ENCODE measurements at places on chromosomes 16 and 17.

GRCh38 chr16:66020642-66021041 lies 345.8 kb upstream of the CDH5 start:
- no peak for DNase-seq

- DNase-seq: no peak
These were observed 5.0 kb downstream of the ICAM2 start for GRCh38 chr17:64015447-64015846.

GRCh38 chr16:68238029-68238345 lies 2.1 kb upstream of the ESRP2 start:
- DNase-seq: no peak

GRCh38 chr17:42924891-42925290 lies 24.3 kb downstream of the G6PC1 start:
- no peak for DNase-seq

DNA sequence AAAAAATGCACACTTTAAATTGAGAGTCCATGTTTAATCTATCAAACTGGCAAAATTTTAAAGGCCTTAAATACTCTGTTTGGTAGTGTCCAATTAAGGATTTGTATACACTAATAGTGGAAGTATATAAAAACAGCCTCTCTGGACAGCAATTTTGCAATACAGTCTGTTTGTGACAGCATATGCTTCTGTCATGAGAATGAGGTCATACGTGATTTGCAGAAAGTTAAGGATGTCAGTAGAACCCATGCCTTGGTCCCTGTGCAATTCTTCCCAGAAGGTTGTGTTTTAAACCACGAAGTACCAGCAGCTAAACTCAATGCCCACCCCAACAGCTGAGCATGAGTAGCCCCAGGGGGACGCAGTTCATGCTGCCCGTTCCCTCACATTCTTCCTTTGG lies 78.4 kb downstream of the AIPL1 start:
- DNase-seq: no peak

DNA sequence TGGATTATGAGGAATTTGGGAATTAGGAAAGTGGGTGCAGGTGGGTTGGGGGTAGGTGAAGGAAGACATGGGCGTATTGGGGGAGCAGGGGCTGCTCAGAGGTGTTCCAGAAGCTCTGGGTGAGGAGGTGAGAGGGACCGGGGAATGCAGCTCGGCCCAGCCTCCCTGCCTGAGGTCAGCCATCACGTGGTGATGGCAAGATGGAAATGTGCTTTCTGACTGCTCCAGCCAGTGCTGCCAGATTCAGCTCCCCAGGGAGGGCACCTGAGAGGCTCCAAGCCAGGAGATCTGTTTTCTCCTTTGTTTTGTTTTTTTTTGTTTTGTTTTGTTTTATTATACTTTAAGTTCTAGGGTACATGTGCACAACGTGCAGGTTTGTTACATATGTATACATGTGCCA lies 35.2 kb upstream of the STH start:
- DNase-seq: no peak

DNA sequence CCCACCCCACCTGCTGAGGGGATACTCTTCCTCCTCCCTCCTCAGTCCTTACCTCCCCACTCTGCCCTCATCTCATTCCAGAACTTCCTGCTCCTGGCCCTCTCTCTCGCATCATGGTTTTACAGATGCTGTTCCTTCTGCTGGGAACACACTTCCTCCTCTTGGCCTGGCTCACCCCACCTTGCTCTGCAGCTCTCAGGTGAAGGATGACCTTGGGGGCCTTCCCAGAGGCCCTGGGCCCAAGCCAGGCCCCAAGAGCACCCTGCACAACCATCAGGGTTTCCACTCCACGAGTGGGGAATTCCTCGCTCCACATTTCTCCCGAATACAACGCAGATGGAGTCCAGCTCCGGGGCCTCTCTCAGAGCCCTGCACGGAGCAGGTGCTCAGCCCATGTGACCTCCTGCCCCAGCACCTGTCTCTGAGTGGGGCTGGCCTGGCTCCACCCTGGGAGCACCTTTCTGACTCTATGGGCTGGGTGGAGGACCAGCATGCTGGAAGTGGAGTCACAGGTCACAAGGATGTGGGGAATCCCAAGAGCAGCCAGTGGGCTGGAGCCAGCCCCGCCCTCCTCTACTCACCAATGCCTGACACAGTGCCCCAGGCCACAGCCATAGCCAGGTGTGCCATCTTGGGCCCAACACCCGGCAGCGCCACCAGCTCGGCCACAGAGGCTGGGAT lies 4.5 kb downstream of the NTHL1 start:
- DNase-seq: peak; percentile 39

GRCh38 chr16:67562526-67562917 lies at the start of gene CTCF:
Gene CTCF (plus strand): TSS chr16:67562526. CDS start chr16:67610833, 48,307 bp downstream.
- peak; percentile 73 for DNase-seq

GRCh38 chr17:55666806-55667205 lies 55.9 kb downstream of the TMEM100 start:
- DNase-seq: no peak

- DNase-seq: no peak
These were observed 68.8 kb downstream of the LMF1 start for GRCh38 chr16:901715-902601.

GRCh38 chr16:80940069-80940856 lies 66.4 kb downstream of the CMC2 start:
- DNase-seq: no peak

GRCh38 chr17:81083125-81083765 lies 48.3 kb downstream of the BAIAP2 start:
- no peak for DNase-seq

DNA sequence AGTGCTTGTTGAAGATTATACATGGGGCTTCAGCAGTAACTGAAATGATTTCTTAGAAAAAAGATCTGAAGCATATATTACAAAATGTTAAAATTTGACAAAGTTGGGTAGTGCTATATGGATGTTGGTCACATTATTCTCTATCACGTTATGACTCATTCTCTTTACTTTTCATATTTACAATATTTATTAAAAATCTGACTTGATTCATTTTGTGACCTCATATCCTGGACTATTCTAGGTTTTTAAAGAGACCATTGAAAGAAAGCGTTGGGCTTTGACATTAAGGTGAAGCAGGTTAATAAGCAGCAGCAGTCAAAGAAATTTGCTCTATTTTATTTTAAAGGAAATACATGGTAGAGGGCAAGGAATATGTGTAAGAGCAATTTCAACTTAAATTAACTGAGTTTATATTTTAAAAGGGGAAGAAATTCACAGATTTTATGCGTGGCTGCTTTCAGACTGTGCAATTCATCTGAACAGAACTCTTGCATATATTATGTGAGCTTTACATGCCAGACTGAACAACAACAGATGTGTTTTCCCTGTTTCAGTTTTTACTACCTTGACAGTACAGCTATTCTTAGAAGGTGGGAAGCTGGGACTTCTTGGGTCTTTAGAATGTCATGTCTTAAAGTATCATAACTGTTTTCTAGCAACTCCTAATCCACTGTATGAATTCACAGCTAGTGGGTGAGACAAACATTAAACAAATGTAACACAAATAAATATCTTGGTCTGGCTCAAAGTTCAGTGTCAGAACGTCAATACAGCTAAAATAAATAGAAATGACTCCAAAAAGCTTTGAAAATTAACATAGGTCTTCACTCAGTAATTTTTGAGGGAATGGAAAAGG lies 10.4 kb upstream of the FAM20A start:
- no peak for DNase-seq

DNA sequence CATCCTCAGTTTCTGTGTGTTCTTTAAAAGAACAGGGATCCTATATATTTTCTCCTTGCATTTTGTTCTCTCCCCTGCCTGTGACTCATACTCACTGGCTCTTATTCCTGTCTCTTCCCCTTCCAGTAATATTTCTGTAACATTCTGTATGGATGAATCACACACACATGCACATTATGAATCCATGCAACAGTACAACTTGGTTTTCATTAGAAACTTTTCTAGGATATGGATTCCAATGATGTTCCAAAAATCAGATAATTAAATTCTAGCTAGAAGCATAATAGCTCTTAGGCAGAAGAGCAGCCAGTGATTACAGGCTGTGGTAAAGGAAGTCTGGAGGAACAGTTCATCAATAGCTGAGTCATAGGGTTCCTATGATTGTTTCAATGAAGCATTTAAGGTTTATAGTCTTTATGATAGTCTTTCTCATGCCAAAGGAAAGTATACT lies 119.6 kb upstream of the PMFBP1 start:
- DNase-seq: no peak

GRCh38 chr16:19281246-19281645 lies 4.3 kb upstream of the CLEC19A start:
- peak; percentile 29 for DNase-seq

GRCh38 chr16:11752856-11753255 lies 10.2 kb upstream of the TXNDC11 start:
- DNase-seq: no peak

GRCh38 chr17:45791041-45791582 lies 7.0 kb downstream of the CRHR1 start:
- DNase-seq: no peak

GRCh38 chr16:71698491-71698890 lies 26.0 kb downstream of the PHLPP2 start:
- no peak for DNase-seq

GRCh38 chr17:28552176-28552999 lies at the start of gene UNC119:
Gene UNC119 (minus strand): TSS chr17:28552624. CDS start chr17:28552557, 67 bp downstream.
- peak; percentile 81 for DNase-seq

GRCh38 chr17:32382526-32383223 lies 32.7 kb downstream of the ZNF207 start:
- no peak for DNase-seq

DNA sequence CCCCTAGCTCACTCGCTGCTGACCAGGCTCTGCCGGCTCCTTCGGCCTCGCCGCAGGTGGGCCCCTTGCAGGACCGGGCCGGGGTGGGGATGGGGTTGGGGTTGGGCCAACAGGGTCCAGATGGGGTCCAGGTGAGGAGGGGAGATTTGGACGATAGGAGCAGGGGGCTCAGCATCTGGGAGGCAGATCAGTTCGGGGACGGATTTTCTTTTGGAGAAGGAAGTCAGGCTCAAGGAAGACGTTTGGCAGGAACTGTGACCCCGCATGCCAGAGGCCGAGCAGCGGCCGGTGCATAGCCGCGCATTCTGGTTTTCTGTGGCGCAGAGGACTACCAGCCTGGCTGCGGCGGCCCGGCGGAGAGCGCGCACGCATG lies 845 bp upstream of the ALDOA start:
- no peak for DNase-seq

- DNase-seq: no peak
These were observed 825 bp downstream of the RPTOR start for GRCh38 chr17:80545499-80545826.

GRCh38 chr17:57422574-57423164 lies 166.3 kb downstream of the MSI2 start:
- no peak for DNase-seq

- no peak for DNase-seq
These were observed 19.2 kb downstream of the RAI1 start for GRCh38 chr17:17700251-17700969.

DNA sequence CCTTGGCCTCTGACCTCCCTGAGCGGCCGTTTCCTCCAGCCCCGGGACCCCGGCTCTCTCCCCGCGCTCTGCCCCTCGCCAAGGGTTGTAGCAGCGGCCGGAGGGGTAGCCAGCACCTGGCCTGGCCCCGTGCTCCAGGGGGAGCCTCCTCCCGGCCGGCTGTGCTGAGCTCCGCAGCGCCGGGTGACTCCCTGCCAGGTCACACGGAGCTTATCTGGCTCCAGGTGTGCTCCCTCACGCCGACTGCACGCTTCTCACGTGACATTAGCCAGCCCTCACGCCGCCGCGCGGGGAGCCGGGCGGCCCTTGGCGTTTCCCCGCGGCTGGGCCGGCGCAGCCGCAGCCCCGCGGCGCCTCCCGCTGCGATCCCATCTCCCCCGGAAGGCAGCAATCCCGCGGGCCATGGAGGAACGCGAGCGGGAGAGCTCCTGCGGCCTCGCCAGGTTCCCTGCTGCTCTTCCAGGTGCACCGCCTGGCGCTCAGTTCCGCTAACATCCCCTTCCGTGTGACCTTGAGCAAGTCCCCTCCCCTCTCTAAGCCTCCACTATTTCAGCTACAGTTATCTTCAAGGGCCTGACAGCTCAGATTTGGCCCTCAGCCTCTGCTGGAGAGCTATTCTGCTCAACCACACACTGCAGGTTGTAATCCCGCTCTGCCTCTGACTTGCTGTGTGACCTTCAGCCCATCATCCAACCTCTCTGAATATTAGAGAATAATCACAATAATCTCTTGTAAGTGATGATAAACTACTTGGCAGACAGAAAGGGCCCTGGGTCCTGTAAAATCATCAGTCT lies 3.4 kb downstream of the MYO18A start:
- DNase-seq: peak; percentile 93

DNA sequence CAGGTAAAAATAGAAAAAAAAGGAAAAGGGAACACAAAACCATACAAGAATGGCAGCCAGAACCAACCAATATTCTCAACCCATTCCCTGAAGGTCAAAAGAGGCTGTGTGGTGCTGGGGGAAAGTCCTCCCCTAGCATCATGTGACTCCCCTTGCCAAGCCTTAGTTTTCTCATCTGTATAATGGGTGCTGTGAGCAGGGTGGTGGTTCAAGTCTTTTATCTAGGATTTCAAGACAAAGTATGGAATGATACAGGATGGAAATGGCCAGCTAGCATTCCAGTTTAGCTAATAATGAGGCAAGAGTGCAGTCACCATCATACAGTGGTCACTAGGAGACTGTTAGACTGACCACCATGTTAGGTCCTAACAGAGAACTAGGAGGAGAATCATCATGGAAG lies 20.7 kb downstream of the PSMB3 start:
- DNase-seq: no peak

DNA sequence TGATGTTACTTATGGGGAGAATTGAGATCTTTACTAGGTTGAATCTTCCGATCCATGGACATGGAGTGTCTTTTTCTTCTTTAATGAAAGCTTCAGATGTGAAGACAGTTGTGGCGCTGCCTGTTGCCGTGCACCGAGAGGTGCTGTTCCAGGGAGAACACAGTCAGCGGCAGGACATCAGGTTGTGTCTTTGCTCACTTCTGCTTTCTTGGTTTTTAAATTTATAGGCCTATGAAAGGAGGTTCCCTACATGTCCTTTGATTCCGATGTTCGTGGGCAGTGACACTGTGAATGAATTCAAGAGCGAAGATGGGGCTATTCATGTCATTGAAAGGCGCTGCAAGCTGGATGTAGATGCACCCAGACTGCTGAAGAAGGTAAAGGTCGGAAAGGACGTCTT lies 49.8 kb downstream of the SEC14L1 start:
- DNase-seq: no peak

DNA sequence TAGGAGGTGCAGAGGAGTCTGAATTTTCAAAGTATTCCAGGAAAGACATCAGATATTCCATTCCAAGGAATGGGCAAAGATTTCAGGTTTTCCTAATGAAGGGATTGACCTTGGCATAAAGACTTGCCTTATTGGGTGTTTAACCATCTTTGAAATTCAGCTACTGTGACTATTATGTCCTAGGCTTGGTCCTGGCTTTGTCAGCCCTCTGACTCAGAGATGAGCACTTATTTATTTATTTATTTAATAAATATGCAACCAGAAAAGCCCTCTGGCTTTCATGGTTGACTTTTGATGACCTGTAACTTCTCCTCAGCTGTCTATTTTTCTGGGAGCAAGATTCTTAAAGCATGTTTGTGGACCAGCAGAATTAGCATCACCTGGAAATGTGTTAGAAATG lies 455.1 kb downstream of the KIF2B start:
- no peak for DNase-seq

DNA sequence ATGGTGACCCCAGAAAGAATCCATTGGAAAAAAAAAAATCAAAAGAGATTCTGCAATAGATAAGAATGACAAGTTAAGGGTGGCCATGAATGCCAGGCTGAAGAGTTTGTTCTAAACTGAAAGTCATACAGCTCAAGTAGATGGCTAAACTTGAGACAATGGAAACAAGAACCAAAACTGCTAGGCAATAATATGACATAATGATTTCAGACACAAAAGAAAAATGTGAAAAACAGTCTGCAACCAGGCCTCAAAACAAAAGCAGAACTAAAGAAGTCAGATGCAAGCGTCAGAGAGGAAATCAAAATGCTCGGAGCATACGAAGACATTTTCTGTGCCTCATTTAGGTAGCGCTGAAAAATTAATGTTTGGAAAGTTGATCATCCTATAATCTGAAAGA lies 54.4 kb upstream of the YPEL2 start:
- DNase-seq: no peak

Data from NCI-H146 (cell line).